Adrenal gland (tissue), 19 donors: ENCODE measurements at places on chromosomes 3 and 15.

DNA sequence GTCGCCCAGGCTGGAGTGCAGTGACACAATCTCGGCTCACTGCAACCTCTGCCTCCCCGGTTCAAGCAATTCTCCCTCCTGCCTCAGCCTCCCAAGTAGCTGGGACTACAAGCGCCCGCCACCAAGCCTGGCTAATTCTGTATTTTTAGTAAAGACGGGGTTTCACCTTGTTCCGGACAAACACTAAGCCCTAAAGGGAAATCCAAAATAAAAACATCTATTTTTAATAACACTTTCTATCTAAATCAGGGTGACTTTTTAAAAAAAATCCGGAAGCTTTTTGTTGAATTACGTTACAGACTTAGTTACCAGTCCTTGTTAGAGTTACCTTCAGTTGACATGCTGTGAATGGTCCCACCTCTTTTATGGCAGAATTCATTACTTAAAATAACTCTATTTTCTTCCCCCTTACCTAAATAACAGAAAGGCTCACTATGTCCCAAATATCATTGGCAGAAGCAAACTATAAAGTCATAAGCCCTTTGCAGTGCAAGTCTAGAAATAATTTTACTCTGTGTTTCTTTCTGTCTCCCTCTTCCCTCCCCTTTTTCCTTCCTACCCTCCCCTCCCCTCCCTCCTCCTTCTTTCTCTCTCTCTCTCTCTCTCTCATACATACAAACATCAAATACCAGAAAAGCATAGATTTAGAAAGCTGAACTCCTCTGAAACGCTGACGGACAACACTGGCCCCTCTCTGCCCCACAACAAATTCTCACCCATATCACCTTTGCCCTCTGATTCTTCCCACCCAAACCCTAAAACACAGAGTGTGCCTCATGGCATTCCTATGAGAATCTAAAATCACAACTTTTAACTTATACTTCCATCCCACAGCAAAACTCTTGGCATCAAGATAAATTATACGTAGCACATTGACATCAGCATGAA is 18.3 kb downstream of the THBS1 start:
- no peak for DNase-seq

- DNase-seq, result no peak
These were observed 161.0 kb downstream of the NAALADL2 start for GRCh38 chr3:175020101-175020500.

DNA sequence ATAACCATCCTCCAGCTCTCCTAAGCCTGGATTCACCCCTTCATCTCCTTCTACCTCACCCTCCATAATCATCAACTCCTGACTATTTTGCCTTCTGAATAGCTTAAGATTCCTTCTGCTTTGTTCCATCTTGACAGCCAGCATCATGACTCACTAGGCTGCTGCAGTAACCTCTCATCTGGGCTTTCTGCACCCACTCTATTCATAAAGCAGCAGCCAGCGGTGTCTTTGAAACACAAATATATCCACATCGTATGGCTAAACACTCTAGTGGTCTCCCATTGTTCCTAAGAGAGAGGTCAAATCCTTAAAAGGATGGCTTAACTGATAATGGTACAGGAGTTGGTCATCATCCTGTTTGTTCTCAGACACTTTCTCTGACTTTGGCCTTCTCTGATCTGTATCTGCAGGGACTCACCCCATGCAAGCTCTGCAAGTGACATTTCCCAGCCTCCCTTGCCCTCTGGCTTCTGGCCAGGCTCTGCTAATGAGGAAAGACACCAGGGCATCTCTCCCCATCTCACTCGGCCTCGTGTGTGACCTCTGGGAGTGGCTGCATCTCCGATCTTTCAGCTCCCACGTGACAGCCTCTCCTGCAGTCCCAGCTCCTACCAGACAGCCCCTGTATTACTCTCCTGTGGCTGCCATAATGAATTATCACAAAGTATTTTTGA is 6.2 kb downstream of the GRK7 start:
- no peak for DNase-seq

DNA sequence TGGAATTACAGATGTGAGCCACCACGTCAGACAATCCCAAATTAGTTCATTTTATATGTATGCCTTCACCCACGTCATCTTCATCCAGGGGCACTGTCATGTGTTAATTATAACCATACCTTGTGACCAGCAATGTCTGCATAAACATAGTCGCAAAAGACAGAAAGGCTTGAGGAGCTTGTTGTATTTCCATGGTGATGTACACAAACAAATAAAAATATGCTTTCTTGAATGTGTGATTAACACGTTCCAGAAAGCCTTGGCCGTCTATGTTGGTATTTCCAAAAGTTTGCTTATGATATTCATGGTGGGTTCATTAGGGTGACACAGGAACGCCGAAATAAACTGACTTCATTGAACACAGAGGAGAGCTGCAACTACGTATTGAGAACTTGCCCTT is 524.7 kb upstream of the ZNF717 start:
- DNase-seq, result no peak

DNA sequence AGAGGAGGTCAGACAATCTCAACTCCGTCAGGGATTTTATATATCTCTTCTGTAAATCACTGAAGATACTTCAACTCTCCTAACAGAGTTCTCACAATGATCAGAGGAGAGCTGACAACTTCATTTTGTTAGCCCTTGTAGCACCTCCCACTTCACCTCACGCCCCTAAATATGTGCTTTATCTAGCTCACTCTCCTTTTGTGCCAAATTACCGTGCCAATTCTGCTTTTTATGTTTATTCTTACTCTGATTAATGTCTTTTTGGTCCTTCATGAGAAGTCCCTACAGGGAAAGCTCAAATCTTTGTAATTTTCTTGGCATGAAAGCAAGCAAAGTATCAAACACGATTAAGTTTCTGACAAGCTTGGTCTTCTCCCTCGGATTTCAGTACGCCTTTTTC is 636.1 kb upstream of the NAALADL2 start:
- DNase-seq, result no peak

GRCh38 chr3:118618247-118619040 is 416.2 kb downstream of the IGSF11 start:
- DNase-seq, result no peak

GRCh38 chr15:38602910-38603670 is 38.5 kb upstream of the RASGRP1 start:
- no peak for DNase-seq

- DNase-seq, result peak; percentile 61
These were observed 599.0 kb downstream of the MAGI1 start for GRCh38 chr3:65439641-65440284.

DNA sequence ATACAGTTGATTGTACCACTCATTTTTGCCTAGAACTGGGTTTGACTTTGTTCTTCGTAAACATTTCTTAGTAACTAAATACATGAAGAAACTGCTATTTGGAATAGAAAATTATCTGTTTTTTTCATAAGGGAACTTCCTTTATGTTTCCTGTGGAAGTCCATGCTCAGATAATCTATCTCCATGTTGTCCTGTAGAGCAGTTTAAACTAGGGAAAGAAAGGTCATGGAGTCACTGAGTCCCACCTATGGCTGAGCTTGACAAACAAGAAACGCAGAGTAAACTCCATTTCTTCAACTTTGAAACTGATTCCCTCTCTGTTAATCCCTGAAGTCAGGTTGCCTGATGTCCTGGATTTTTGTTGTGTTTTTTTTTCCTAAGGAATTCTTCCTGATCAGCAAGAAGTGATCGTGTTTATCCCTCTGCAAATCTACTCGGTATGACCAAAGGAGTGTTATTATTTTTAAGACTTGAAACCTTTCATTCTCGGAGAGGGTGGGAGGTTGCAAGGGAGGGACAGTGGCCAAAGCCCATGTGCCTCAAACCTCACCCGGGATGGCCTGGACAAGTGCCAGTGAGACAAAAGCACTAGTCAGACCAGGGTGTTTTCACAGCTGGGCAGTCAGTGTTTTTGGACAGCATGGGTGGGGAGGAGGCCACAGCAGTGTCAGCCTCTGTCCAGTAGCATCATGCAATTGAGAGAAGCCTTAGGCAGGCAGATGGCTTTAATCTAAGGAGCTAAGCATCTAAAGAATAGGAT is 129.8 kb upstream of the PHLDB2 start:
- DNase-seq, result peak; percentile 37

- DNase-seq, result no peak
These were observed 2.6 kb upstream of the CHST13 start for GRCh38 chr3:126521122-126521891.

GRCh38 chr3:30393079-30393478 is 213.3 kb upstream of the TGFBR2 start:
- no peak for DNase-seq

GRCh38 chr3:20110826-20111225 is 70.6 kb downstream of the KAT2B start:
- no peak for DNase-seq

DNA sequence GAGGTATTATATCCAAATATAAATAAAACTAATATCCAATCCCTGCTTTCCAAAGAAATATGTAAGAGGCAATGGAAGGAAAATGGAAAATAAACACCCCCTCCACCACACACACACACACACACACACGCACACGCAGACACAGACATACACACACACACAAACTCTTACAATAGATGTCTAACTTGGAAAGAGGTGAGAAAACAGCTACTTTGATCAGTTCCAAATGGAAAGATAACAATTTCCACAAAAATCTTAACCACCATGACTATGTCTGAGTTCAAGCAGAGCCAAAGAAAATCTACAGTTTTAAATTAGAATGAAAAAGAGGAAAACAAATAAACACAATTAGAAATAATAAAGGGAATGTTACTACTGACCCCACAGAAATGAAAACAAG is 285.3 kb upstream of the TGFBR2 start:
- no peak for DNase-seq

- DNase-seq, result peak; percentile 80
These were observed 87.0 kb upstream of the ALDH1L1 start for GRCh38 chr3:126267169-126267975.

DNA sequence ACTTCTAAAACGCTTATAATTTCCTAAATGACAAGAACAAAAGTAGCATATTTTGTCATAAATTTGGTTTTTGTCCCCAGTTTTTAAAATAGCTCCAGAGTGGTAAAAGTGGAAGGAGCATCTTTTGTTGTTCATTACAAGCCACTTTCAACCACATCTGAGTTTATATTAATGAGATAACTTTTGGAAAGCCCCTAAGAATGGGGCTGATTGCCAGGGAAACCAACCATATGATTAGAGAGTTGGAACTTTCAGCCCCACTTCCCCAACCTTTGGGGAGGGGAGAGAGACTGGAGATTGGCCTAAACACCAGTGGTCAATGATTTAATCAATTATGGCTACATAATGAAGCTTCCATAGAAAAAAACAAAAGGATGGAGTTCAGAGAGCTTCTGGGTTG is 57.4 kb downstream of the CPA3 start:
- no peak for DNase-seq

GRCh38 chr3:73493543-73494308 is 131.0 kb downstream of the PDZRN3 start:
- DNase-seq, result no peak

- DNase-seq, result no peak
These were observed 124.6 kb downstream of the NTRK3 start for GRCh38 chr15:88131937-88132336.

DNA sequence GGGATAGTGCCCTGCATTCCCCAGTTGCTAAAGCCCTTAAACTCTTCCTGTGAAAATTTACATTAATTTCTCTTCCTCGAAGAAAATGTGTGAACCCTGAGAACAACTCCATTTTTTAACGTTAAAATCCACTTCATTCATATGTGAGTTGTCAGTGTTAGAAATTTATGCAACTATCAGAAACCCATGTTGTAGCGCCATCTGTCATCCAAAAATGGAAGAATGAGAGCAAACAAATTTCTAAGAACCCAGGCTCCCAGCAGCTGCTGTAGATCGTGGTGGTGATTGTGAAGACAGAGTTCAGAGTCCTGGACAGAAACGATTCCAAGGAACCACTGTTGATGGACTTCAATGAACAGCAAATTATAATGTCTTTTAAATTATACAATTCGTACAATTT is 179.7 kb upstream of the NDN start:
- no peak for DNase-seq
